ENCODE measurements at places on chromosomes 3 and 15. TPM values are rescaled to one million over a fixed set of nuclear protein-coding genes. Genes with fewer than 3 reads are reported as not detected.

Gene HEG1
- polyA plus RNA-seq, result 29.7 TPM

Gene CYP1A2
- 0.16 TPM for polyA plus RNA-seq

Gene OPA1
- 58.0 TPM for polyA plus RNA-seq

Gene SAMD7
- not detected for polyA plus RNA-seq

Gene PIK3R4
- polyA plus RNA-seq, result 46.8 TPM

Gene ARGFX
- not detected for polyA plus RNA-seq

Gene SERPINI2
- 1.5 TPM for polyA plus RNA-seq

Gene PCOLCE2
- polyA plus RNA-seq, result 5.1 TPM

Gene SNURF
- polyA plus RNA-seq, result 18.6 TPM

Gene GPR62
- polyA plus RNA-seq, result 0.64 TPM

Gene CACNA2D3
- polyA plus RNA-seq, result 1.7 TPM

Gene ANKRD34C
- polyA plus RNA-seq, result 0.12 TPM

Gene SRGAP3
- polyA plus RNA-seq, result 22.8 TPM

Gene SCN11A
- 1.6 TPM for polyA plus RNA-seq

Gene SV2B
- polyA plus RNA-seq, result 0.97 TPM

Gene CCR5
- polyA plus RNA-seq, result 0.17 TPM

Gene LTF
- polyA plus RNA-seq, result 3.6 TPM

Gene TM4SF1
- 66.7 TPM for polyA plus RNA-seq

Gene NDN
- polyA plus RNA-seq, result 101 TPM

Gene NTRK3
- 8.7 TPM for polyA plus RNA-seq

Gene SLC2A2
- 20.9 TPM for polyA plus RNA-seq

Gene HRH1
- polyA plus RNA-seq, result 2.2 TPM

Gene MOBP
- polyA plus RNA-seq, result 0.30 TPM

Gene ANP32A
- polyA plus RNA-seq, result 286 TPM

Gene RTP1
- polyA plus RNA-seq, result not detected

Gene DNAH12
- polyA plus RNA-seq, result 0.94 TPM

Gene CD200
- 34.1 TPM for polyA plus RNA-seq

Gene FBLN2
- polyA plus RNA-seq, result 22.9 TPM

Gene TRIM59
- polyA plus RNA-seq, result 15.6 TPM

Gene DUOX1
- polyA plus RNA-seq, result 8.5 TPM

Gene PEX5L
- 0.52 TPM for polyA plus RNA-seq

Gene CD96
- polyA plus RNA-seq, result 2.3 TPM

Gene SLC51B
- 10.5 TPM for polyA plus RNA-seq

Gene BFSP2
- polyA plus RNA-seq, result not detected

Gene CPN2
- 0.41 TPM for polyA plus RNA-seq

All from renal pelvis (tissue), 12 donors.